ENCODE measurements at places on chromosomes 7 and 10.

DNA sequence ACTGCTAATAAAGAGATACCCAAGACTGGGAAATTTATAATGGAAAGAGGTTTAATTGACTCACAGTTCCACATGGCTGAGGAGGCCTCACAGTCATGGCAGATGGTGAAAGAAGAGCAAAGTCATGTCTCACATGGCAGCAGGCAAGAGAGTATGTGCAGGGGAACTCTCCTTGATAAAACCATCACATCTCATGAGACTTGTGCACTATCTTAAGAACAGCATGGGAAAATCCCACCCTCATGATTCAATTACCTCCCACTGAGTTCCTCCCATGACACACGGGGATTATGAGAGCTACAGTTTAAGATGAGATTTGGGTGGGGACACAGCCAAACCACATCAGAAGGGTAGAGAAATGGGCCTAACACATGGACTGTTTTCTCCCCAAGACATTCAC lies 156.3 kb downstream of the CCDC71L start:
- no peak for DNase-seq

GRCh38 chr7:17984288-17984687 lies 43.4 kb downstream of the PRPS1L1 start:
- DNase-seq = no peak

GRCh38 chr7:150951181-150951520 lies 27.0 kb downstream of the KCNH2 start:
- DNase-seq = no peak

DNA sequence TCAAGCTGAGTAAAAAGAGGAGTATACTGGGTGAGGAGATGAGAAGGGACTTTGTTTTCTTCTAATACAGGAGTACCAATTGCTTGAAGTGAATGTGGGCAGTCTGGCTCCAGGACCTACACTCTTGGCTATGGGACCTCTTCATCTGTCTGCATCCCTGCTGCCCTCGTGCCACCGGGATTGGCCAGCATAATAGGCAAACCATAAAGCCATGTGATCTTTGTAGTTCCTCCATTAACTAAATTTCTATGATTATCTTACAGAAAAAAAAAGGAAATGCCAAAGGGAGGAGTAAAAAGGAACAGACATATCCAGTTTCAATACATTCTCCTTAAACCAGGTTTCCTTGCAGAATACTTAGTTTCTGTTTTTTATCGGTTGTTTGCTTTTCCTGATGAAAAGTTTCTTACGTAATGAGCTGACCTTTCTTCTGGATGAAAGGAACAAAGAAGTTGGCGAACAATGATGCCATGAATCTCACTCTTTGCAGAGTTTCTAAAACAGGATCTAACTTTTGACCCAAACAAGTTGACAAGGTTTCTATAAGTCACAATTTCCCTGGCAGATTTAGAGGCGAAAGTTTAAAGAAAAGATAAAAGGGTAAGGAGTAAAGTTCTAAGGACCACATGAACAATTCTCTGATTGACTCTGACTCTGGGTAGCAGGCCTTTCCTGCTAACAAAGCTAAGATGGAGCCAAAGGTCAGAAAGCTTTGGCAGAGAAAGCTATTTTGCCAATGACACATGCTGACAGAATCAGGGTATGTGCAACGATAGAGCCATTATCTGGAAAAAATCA lies 54.1 kb downstream of the LAMB1 start:
- no peak for DNase-seq

DNA sequence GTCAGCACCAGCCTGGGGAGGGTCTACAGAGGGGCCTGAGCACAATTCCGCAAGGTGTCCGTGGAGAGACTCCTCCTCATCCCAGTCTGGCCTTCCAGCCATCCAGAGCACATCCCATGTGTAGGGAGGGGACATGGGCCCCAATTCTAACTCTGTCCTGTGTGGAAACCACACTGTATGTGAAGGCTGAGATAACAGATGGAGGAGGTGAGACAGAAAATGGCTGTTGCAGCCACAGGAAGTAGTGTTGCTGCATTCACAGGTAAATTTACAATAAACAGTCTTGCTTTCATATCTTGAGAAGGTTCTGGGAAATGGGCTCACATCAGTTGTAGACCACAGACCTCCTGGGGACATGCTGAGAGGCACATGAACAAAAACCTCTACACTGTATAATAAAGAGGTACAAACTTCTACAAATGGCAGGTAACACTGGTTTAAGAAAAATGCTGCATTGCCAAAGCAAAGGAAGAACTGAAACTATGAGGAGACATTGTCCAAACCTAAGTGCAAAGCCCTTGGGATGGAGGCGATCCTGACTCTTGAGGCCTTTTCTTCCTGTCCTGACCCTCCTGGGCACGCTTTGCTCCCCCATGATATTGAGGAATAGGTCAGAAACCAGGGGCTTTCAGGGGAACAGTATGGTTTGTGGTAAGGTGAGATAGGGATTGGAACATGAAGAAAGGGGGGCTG lies 21.6 kb upstream of the GIMAP2 start:
- no peak for DNase-seq

DNA sequence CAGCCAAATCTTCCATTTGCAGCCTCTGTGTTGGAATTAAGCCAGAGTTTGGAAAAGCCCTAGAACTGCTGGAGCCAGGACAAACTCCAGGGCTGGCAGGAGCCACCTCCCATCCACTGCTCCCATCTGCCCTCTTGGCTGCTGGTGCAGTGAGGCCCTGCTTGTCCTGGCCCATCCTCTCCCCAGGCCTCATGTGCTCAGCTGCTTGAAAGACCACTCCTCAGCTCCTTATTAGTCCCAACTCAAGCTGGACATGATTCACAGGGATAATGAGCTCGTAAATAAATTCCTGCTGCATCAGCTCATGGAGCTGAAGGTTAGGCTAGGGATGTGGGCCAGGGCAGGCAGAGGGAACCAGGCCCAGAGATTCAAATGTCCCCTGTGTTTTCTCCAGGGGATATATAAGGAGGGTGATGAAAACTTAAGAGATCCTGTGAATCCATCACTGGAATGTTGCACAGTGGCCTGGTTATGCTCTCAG lies 282.8 kb downstream of the RPS24 start:
- DNase-seq = no peak

GRCh38 chr10:26543567-26544306 lies 105.6 kb downstream of the APBB1IP start:
- DNase-seq = no peak

DNA sequence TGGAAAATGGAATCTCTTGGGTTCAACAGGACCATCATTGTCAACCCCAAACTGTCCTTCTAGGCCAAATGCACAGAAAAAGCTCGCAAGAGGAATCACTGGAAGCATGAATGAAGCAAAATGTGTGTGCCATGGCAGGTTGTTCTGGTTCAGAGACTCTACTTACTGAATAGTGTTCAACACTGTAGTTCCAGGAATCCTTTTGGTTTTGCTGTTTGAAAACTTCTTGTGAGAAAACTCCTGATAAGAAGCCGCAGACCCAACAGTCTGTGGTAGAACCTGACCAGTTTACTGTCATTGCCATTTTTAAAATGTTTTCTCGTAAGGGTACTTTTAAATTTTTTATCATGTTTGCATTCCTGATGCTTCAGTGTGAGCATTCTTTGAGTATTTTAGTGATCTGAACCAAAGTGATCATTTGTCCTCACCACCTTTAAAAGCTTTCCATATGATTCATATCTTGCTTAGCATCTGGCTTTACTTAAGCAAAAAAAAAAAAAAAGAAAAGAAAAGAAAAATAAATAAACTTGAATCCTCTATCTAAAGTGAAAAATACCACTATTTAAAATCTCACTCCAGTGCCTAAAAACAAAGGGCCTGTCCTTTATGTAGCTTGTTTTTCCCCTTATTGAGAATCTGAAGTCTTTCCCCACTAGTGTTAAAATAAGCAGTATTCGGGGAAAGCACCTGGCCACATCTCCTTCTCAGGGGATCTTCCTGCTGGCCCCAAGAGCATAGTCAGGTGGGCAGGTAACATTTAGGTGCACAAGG lies 92.4 kb downstream of the WNT2 start:
- no peak for DNase-seq

DNA sequence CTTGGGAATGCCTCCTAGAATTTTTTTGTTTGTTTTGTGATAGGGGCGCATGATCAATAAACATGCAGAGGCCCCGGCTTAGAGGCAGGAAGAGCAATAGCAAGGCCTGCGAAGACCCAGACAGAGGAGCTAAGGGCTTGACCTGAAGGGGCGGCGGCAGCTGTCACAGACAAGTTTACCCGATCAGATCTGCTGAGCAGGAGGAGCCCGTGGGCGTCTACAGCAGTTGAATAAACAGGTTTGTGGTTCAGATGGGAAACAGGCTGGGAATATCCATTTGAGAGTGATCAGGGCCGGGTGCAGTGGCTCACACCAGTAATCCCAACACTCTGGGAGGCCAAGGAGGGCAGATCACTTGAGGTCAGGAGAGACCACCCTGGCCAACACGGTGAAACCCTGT lies 126.0 kb upstream of the CALN1 start:
- DNase-seq = no peak

DNA sequence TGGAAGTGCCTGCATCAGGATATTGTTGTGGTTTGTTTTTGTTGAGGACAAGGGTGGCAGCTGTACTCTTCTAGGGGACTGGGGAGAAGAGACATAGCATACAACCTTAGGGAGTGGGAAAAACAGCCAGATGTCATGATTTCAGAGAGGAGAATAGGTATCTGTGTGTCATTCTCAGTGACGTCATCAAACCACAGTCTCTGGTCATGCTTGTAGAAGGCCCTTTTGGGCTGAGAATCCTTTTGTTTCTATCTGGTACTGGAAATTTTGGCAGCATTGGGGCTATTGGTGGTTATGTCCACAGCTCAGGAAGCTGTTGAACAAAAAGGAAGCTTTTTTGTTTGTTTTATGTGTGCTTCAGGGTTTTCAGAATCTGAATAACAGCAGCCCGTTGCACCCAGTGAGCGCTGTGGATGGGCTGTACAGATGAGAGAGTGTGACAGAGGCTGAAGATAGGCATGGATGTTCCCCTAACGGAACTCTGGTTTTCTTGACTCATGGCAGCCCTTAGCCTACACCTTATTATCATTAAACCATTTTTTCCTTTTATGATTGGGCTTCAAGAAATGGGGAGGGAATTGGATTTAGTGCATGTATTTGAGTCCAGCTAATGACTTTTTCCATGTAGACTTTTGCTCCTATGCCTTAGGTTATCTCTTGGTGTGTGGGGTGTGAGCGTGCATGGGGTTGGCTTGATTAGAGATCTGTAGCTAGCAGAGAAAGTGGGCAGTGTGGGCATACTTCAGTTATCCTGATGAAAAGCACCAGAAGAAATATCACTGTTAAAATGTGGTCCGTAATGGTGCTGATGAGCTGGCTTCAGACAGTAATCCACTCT lies 65.7 kb downstream of the SND1 start:
- no peak for DNase-seq

DNA sequence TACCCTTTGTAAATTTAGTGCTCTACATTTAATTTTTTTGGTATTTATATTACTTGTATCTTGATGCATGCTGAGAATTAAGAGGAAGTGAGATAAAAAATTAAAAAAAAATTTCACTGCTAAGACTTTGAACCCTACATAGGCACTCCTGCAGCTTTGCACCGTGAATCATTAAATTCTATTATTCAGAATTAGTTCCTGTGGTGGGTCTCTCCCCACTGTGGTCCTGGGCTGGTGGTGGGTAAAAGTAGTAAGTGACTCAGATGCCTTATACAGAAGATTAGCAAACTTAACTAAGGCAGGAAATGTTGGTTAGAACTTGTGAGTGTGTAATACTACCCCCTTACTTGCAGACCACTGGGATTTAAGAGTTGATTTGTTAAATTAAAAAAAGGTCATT lies 72.6 kb downstream of the AP3M1 start:
- DNase-seq = no peak

- no peak for DNase-seq
These were observed 273.1 kb downstream of the USP6NL start for GRCh38 chr10:11338160-11338844.

DNA sequence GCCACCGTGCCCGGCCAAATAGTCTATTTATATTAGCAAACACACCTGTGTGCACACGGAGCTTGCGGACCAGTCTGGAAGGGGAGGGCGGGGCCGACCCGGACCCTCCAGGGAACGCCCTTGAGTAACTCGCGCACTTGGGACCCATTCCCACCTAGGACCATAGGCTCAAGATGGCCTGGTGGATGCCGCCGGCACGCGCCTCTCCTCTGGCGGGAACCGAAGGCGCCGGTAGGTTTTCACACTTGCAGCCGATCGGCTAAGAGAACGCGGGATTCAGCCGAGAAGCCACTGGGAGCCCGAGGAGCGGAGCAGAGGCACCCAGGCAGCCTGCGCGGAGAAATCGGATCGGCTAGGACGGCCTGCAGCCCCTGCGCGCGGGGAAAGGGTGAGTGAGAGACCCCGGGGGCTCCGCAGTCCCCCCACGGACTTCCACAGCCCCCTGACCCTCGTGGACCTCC lies 18.9 kb downstream of the IFT22 start:
- no peak for DNase-seq

DNA sequence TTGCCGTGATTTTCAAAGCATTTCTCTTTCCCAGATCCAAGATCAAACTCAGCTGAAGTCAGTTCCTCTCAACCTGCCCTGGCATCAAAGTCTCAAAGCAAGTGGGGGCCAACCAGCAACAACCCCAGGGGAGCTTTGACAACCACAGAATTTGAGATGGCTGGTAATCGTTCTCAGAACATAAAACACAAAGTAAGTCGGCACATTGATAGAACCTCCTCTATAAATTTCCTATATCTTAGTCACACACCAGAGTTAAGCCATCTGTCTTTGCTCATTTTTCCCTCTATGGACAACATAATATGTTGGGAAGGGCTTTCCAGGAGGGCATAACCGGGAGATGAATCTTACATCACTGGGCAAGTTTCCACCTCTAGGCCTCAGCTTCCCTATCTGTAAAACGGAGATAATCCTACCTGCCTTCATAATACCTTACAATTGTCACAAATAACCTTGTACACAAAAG lies 1.2 kb upstream of the DNAJC9 start:
- no peak for DNase-seq

DNA sequence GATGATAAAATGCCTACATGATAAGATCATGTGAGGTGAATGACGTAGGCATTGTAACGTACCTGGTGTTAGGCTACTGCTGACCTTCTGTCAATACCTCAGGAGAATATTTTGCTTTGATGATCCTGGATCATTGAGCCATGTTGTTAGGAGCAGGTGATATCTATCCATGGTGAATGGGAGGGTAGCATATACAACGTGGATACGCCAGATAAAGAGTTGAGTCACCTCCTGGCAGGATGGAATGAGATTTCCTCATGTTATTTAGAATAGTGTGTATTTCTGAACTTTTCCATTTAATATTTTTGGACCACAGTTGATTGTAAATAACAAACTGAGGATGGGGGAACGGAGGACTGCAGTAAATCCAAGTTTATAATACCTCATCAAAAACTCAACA lies 11.8 kb upstream of the CLDN12 start:
- no peak for DNase-seq

GRCh38 chr7:105723572-105723971 lies 142.3 kb upstream of the EFCAB10 start:
- DNase-seq = no peak

Data from activated T-helper 1 cell treated with anti-CD3 and anti-CD28 coated beads, Interleukin-2, amount 50 U/mL, for 16 hours (primary cell).